BE2C (cell line): ENCODE measurements at places on chromosomes 11 and 22.

DNA sequence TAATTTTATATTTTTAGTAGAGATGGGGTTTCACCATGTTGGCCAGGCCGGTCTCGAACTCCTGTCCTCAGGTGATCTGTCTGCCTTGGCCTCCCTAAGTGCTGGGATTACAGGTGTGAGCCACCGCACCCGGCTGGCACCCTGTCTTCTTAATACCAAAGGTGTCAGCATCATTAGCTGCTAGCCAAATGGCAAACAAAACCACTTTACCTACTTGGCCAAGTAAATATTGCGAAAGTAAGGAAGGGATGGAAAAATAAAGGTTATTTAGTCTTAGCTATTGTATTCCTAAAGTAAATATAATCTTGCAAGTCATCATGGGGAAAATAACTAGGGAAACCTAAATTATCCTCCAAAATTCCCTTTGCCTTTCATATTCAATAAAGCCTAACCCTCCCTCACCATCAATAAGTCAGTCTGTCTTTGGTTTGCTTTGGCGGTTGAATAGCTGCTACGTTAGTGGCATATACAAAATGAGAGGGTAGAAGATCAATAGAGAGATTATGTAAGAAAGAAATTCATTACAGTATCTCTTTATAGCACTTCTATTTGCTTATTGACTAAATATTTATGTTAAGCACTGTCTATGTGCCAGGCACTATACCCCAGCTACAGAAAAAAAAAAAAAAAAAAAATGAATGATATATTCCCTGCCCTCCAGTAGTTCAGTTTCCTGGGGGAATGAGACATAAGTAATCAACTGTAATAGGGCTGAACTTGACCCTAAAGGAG, 40.2 kb upstream of the CFAP300 start:
- no peak for DNase-seq

GRCh38 chr11:35427071-35427470, 7.7 kb upstream of the SLC1A2 start:
- DNase-seq = no peak

- DNase-seq = no peak
Observed at GRCh38 chr11:3147257-3147619, 17.9 kb downstream of the OSBPL5 start.

DNA sequence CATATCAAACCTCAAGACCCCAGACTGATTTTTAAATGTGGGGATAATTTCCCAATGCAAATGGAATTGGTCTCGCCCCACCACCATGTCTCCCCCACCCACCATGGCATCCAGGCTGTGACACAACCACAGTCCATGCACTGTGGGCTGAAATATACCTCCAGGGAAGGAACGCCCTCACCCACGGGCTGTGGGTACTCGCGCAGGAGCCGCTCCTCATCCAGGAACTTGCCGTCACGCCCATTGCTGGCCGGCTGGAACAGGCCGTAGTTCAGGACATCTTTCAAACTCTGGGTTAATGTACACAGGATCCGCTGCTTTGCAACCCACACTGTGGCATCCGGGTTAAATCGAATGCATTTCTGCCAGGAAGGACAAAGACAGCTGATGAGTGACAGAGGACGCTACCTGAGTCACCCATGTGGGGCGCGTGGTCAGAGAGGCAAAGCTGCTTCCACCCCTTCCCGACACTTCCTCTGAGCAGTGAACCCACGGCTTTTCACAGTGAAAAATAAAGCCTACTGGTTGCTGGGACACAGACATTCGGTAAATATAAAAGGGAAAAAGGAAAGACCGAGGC, 133.6 kb downstream of the SHANK2 start:
- no peak for DNase-seq

GRCh38 chr22:31099386-31099785, 8.0 kb downstream of the SELENOM start:
- no peak for DNase-seq

DNA sequence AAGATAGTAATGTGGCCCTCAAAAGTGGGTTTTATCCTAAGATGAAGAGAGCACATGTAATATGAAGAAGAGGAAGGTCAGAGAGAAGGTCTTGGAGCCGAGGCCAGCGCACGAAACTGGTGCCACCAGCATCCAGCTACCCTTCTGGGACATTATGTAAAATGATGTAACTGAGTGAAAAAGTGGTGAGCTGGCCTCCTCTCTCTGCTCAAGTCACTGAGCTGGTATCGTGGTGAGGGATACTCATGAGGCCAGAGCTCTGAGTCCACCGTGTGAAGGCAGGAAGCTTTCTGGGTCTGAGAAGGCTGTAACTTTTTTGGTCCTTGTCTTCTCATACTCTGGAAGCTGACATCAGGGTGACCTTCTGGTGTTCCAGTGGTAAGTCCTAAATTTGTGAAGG, 25.1 kb downstream of the RNF185 start:
- no peak for DNase-seq

GRCh38 chr22:40383905-40384304, 13.5 kb downstream of the SGSM3 start:
- DNase-seq = no peak
